ENCODE measurements at places on chromosomes 5 and 9.

DNA sequence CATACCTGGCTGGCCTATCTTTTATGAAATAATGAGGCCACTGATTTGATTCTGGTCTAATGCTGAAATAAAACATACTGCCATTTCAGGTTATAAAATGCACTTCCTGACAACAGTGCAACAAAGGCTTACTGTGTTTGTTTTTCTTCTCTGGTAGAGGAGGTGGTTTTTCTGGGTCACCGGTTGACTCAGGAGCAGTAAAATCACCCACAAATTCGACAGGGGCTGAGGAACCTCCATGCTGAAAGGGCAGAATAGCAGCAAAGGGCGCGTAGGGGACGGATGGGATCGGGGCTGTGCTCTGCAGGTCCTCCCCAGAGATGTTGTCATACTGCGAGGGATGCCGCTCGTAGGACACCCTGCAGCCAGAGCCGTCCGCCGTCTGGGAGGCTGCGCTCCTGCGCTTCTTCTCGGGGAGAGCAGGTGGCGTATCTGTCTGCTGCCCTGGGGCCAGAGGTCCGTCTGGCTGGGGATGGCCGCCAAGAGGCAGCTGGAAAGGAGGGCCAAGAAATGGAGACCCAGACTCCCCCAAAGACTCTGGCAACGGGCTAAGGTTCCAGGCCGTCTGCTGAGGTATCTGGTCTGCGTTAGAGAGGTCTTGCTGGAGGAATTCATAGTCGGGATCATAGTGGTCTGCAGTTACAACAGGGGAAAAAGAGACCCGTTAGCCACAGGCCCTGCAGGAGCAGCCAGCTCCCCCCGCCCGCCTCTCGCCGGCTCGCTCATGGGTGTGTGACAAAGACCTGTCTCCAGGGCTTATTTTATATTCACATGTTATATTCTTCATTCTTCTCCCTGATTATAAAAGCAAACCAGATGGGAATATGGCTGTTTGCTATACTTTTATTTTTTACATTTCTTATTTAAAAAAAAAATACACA is 80.7 kb downstream of the PRRT1B start:
- DNase-seq: no peak

DNA sequence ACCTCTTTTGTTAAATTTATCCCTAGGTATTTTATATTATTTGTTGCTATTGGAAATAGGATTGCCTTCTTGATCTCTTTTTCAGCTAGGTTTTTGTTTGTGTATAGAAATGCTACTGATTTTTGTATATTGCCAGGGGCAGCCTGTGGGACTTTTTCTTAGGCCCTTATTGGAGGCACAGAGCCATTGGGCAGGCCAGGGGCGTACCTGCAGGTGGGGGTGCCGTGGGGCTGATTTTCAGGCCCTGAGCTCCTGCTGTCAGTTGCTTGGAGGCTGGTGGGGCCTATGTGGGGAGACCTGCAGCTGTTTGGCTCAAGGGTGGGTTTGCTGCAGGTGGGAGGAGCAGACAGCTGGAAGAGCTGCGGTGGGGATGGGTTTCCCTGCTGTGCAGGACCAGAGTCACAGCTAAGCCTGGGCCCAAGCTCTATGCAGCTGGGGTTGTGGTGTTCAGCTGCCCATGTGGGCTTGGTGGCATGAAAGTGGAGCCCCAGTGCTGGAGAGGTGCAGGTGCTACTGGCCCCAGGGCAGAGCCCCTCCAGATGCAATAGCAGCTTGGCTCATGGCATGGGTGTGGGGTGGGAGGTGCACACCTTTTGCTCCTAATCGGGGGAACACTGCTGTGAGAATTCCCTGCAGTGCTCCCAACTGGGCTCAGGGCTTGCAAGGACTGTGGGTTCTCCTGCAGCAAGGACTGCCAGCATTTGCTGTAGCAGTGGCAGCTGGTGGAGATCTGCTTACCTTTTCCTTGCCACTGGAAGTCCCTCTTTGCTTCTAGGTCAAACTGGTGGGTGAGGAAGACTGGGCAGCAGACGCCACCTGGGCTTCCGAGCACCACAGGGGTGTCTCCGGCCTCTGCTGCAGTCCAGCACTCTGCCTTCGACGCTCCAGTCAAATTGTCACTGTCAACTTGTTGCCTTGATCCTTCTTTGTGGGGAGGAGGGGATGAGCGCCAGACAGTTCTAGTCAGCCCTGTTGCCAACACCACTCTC is 7.6 kb upstream of the CLPTM1L start:
- no peak for DNase-seq

- DNase-seq: no peak
Measured at GRCh38 chr9:137943655-137944054, 66.1 kb downstream of the CACNA1B start.

- DNase-seq: no peak
Measured at GRCh38 chr5:132296412-132297016, 2.3 kb downstream of the SLC22A4 start.

GRCh38 chr5:19988457-19988856 is 457 bp upstream of the CDH18 start:
- no peak for DNase-seq

DNA sequence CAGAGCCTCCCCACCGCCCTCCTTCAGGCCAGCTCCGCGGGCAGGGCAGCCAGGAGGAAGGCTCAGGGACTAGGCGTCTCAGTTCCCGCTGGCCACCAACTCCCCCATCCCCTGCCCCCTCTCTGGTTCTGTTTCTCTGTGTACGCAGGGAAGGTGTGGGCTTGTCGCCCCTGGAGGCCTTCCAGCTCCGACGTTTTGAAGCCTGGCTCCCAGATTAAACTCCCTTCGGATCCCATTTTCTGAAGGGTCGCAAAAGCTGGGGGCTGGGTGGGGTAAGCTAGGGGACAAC is 346 bp downstream of the ATOX1 start:
- no peak for DNase-seq

GRCh38 chr9:90956026-90956810 is 154.6 kb downstream of the SYK start:
- DNase-seq: no peak

DNA sequence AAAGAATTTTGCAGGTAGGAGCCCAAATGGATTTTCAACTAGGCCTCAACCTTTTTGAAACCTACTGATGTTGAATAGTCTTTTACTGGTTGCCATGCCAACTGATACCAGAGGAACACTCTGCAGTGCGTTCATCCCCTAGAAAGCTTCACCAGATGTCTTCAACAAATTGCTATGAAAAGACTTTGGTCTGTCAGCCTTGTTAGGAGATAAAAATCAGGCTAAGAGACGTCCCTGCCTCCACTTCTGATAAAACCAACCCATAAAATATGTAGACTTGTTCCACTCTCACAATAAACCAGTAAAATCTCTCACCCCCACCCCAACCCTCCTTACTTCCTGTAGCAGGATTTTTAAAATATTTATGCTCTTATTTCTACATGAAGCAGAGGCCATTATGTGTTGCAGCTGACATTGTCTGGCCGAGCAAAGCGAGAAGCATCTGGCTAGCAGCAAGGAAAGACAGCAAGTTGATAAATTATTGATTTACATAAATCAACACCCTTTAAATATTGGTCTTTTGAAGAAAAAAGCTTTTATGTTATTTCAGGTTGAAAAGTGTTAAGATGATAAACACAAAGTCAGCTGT is 428.7 kb downstream of the ISL1 start:
- DNase-seq: no peak

- no peak for DNase-seq
Measured at GRCh38 chr9:113222482-113222841, 1.1 kb downstream of the SLC31A1 start.

DNA sequence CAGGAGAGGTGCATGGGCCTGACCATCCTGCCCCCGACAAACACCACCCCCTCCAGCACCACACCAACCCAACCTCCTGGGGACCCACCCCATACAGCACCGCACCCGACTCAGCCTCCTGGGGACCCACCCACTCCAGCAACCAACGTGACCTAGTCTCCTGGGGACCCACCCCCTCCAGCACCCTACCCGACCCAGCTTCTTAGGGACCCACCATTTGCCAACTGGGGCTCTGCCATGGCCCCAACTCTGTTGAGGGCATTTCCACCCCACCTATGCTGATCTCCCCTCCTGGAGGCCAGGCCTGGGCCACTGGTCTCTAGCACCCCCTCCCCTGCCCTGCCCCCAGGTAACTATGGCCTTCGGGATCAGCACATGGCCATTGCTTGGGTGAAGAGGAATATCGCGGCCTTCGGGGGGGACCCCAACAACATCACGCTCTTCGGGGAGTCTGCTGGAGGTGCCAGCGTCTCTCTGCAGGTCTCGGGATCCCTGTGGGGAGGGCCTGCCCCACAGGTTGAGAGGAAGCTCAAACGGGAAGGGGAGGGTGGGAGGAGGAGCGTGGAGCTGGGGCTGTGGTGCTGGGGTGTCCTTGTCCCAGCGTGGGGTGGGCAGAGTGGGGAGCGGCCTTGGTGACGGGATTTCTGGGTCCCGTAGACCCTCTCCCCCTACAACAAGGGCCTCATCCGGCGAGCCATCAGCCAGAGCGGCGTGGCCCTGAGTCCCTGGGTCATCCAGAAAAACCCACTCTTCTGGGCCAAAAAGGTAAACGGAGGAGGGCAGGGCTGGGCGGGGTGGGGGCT is 4.6 kb downstream of the CEL start:
- no peak for DNase-seq
